ENCODE measurements at places on chromosomes 3 and 15.

- no peak for DNase-seq
Observed at GRCh38 chr3:71710906-71711494, 14.2 kb downstream of the EIF4E3 start.

- no peak for DNase-seq
Observed at GRCh38 chr3:195853036-195853435, 41.3 kb upstream of the MUC4 start.

GRCh38 chr3:13717222-13717895, 162.5 kb downstream of the WNT7A start:
- no peak for DNase-seq

GRCh38 chr3:13161021-13161759, 88.0 kb upstream of the IQSEC1 start:
- no peak for DNase-seq

DNA sequence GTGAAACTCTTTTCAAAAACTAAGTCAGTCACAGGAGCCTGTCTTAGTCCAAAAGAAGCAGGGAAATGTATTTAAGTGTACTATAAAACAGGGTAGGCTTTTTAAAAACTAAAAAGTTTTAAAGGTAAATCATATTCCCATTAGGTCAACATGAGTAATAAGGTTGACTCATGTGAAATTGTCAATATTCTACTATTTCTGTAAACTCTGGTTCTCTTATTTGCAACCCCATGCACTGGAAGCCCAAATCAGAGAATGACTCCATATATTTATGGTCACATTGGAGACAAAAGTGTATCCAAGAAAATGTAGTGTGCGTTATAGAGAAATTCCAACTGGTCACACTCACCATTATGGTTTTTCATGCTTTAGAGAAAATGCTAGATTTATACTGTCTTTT, 600.3 kb upstream of the TGFBR2 start:
- no peak for DNase-seq

DNA sequence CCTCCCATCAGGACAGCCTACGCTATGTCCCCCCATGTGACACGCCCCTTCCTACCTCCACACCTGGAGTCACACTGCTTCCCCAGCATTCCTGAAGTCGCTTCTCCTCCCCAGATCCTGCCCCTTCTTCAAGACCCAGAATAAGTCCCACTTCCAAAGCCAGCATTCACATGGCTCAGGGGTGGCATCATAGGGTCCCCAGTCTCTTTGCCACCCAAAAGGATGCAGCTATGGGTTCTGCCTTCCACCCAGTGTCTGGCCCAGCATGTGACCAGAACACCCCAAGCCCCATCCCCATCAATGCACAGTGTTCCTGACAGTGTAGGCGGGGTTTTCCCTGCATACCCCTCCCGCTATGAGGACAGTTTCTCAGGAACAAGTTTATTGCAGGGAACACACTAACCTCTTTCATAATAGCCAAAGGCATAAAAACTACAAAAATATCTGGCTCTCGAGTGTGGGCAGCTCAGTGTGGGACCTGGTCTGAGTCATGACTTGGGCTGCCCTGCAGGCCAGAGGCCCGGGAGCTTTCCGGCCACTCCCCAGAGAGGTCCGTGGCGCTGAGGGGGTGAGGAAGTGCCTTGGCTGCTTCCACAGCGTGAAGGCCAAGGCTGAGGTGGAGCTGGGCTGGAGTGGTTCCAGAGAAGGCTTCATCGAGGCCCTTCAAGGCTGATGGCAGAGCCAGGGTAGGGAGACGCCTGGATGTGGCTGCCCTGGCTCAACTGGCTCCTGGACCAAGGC, 5.8 kb downstream of the ISLR start:
- DNase-seq, result no peak

GRCh38 chr3:183312433-183312832, 59.4 kb downstream of the B3GNT5 start:
- no peak for DNase-seq

Data from activated CD4-positive, alpha-beta T cell treated with anti-CD3 and anti-CD28 coated beads, Interleukin-2, amount 50 U/mL, for 24 hours (primary cell).